ENCODE measurements at places on chromosomes 12 and 14. TPM values are rescaled to one million over a fixed set of nuclear protein-coding genes. Genes with fewer than 3 reads are reported as not detected.

DNA sequence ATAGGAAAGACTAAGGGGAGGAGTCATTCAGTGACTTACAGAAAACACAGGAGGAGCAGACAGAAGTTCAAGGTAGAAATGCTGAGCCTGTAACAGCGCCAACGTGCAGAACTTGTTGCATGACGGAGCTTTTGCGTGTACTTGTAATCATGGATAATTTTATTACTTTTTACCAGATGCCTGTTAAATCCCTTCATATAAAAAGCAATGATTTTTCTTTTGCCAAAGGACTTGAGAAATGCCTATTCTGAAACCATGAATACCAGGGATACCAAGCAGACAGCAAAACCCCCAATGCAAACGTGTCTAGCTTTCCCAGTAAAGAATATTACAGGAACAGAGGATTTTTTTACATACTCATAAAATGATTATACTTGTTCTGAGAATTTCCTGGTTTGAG lies 163.6 kb upstream of the GSC start:
- DNase-seq: no peak

DNA sequence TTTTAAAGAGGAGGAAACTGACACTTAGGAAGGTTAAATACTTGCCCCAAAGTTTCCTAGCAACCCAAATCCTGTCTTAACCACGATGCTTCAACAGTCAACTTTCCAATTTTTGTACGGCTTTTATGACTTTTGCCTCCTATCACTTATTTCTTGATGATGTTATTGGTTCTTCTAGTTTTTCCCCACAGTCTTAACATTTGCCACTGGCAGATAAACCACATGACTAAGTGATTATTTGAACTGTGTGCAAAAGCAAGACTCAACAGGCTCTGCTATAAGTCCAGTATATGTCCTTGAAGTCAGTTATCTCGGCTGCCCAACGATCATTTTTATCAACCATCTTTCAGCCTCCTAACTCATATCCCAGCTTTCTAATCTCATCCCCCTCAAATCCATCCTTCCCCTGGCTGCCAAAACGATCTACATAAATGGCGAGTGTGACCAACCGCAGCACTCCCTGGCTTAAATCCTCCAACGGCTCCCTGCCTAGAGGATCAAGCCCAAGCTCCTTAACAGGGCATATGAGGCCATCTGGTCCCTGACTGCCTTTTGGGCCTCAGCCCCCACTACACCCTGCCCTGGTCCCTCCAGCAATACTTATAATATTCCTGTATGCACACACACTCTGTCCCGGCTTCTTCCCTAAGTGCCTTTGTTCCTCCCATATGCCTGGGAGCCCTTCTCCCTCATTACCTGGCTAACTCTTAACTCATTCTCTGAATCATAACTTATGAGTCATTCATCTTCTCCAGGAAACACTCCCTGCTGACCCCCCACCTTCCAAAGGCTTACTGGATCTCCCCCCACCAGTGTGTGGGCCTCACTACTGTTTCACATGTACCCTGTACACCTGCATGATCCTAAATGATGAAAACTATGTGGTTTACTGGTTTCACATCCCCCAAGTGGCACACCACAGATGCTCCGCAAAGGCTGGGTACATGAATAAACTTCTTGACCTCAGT lies 8.8 kb downstream of the VPS37B start:
- DNase-seq: no peak

- DNase-seq: no peak
Observed at GRCh38 chr12:111886662-111887545, 44.9 kb downstream of the MAPKAPK5 start.

The TMCC3 gene
- 0.78 TPM for total RNA-seq

- no peak for DNase-seq
Observed at GRCh38 chr14:36580856-36581831, 1.3 kb downstream of the NKX2-8 start.

- no peak for DNase-seq
Observed at GRCh38 chr14:94974422-94974821, 182.9 kb downstream of the DICER1 start.

DNA sequence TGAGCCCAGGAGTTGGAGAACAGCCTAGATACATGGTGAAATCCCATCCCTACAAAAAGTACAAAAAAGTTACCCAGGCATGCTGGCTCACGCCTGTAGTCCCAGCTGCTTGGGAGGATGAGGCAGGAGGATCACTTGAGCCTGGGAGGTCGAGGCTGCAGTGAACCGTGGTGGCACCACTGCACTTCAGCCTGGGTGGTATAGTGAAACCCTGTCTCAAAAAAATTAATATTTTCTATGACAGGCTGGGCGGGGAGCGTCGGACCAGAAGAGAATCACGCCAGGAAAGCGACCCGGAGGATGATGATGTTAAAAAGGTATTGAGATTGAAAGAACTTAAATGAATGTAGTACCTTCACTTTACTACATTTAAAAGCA lies 2.1 kb downstream of the PNN start:
- DNase-seq: no peak

DNA sequence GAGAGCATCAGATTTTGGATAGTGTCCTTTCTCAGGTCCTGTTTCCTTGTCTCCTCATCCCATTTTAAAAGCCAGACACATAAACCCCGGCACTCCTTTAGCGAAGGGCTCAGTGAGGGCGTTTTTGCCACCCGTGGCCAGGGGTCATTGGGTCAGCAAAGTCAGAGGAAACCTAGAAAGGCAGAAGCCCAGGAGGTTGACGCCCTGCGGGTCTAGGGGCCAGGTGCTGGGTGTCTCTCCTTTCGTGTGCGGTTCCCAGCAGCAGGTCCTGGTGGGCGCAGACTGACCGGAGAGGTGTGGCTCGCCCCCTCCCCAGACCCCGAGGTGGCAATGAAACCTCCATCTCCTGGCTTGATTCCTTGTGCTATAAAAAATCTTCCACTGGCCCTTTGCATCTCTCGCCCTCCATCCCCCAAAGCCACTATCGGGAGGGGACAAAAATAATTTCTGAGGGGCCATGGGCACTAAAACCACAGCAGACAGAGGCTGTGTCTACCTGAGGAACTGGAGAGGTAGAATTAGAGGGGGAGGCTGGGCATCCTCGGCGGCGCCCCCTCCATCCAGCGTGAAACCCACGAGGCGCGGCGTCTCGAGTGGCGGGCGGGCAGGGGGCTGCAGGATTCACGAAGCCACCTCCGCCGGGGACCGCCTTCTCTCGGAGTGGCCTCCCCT lies 858 bp upstream of the FRMD6 start:
- DNase-seq: no peak

GRCh38 chr14:94378527-94379290 lies 9.7 kb downstream of the SERPINA1 start:
- no peak for DNase-seq

DNA sequence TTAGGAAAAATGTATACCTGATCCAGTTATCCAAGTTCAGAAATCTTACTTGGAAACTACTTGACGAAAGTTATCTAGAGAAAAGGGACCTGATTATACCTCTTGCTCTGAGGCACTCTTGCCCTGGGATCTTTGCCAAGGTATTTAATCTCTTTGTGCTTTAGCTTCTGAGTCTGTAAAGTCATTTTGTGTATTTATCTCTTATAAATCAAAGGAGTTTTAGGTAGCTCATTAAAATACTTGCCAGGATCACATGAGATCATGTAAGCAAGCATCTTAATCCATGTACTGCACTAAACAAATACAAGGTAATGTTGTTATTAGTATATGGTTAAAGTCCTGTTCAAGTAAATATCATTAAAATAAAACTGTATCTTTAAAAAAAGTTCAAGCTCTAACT lies 147.5 kb downstream of the IPO8 start:
- no peak for DNase-seq

GRCh38 chr12:125683748-125684381 lies 618.6 kb downstream of the AACS start:
- no peak for DNase-seq

The NOP9 gene
- total RNA-seq: 25.9 TPM

DNA sequence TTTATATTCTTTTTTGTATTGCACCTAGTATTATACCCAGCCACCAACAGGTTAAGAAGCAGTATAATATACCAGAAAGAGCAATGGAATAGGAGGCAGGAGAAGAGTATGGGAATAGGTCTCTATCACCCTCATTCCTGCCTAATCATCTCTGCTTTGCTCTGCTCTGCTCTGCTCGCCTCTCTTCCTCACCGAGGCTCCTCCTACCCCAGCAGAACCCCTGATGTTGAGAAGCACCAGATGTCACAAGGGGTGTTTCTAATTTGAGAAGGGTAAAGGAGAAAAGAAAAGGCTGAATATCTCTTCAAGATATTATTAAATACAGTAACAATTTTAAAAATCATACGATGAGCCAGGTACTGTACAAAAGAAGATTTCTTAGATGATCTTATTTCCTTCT lies 89.0 kb downstream of the STON2 start:
- DNase-seq: no peak

The FOXG1 gene
- total RNA-seq: not detected

DNA sequence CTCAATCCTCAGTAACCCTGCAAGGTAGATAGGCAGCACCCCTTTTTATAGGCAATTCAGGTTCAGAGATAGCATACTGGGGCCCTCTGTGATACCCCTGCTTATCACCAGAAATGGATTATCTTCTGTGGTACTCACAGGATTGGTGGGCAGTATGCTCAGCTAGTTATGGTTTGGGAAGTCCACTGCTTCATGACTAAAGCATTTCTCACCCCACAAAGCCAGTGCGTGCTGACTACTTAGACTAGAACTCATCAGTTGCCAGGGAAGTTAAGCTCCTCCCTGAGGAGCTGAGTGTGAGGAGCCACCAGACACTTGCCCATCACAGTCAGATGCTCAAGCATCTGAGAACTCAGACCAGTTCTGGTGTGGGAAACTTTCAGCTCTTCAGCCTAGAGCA lies 76.3 kb downstream of the SCAF11 start:
- DNase-seq: no peak

- no peak for DNase-seq
Observed at GRCh38 chr12:5000658-5001385, 42.9 kb upstream of the KCNA5 start.

The ANO4 gene
- not detected for total RNA-seq

DNA sequence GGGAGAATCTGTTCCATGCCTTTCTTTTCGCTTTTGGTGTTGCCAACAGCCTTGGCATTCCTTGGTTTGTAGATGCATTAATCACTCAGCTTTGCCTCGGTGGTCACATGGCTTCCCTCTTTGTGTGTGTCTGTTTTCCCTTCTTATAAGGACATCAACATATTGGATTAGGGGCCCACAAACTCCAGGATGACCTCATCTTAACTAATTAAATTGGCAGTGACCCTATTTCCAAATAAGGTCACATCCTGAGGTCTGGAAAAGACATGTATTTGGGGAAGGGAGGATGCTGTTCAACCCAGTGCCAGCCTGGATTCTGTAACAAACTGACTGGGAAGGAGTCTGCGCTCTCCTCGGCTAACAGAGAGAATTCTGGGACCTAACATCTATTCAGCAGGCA lies 365.7 kb upstream of the FKBP4 start:
- DNase-seq: no peak

The CCDC196 gene
- not detected for total RNA-seq

GRCh38 chr12:30753233-30753632 lies 1.5 kb downstream of the CAPRIN2 start:
- no peak for DNase-seq

DNA sequence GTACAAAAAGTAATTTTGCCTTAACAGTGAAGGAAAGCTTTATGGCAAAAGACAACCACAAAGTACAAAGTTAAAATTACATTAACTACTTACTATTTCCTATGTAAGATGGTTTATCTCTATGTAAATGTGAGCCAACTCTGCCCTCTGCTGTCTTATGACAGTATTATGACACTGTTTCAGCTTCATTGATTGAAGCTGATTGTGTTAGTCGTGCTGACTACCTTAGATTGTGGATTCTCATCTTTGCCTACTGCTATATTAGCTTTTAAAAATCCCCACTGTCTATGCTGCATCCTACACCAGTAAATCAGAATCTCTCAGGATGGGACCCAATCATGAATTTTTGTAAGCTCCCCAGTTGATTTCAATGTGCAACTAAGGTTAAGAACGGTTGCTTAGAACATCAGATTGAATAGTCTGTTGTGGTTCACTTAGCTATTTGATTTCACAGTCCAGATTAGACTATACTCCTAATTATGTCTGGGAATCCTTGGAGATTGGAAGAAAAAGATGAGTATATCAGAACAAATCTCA lies 12.2 kb upstream of the SPTB start:
- peak; percentile 20 for DNase-seq
